ENCODE measurements at places on chromosomes 5 and 9.

DNA sequence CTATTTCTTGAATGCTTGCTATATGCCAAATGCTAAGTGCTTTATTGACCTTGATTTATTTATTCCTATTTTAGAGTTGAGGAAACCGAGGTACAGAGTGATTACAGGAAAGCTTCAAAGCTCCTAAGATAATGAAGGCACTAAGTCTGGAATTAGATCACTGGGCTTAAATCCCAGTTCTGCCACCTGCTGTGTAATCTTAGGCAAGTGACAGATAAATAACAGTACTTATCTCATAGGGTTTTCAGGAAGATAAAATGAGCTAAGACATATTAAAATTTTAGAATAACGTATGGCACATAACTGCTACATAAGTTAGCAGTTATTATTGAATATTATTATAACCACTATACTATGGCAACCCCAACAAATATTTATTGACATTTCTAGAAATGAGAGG, 843.8 kb downstream of the DTWD2 start:
- DNase-seq = no peak

DNA sequence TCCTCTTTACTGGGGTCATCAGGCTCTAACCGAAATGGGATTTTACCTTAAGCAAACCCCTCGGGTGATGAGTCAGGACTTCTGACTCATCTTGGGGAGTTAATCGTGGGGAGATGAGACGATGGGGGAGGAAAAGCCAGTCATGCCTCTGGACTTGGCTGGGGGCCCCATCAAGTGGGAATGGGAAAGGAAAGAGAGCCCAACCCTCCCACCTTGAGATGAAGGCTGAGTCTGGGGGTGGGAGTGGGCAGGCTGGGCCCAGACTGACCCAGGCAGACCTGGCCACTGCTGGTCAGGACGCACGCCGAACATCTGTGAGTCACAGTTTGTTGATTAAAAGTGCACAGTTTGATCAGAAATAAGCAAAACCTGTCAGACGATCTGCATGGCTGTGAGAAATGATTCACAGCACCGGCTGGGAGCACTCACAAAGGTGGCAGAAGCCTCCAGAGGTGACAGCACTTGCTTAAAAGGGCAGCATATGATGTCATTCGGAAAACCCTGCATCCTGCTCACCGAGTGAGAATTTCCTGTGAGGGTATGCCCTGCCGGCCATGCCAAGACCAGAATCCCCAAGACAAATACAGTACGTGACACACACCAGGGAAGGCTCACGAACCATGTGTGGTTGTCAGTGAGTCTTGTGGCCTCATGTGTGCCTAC, 50.0 kb upstream of the SLC25A51 start:
- no peak for DNase-seq

DNA sequence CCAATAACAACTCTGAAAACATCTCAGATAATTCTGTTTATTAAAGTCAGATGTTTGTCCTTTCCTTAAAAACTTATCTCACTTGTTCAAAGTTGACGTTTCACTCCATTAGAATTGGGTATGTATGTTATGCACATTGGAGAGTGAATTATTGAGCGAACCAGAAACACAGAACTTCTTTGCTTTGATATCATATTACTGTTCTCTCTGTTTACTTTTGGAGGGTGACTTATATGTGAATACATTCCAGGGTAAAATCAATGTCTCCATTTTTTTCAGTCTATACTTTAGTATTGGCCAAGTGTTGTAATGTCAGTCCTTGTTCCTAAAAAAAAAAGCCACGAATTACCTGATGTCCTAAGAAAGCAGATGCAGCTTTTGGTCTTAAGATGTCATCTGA, 307.4 kb downstream of the CSNK1G3 start:
- no peak for DNase-seq

GRCh38 chr5:58913406-58913990, 330.6 kb downstream of the RAB3C start:
- DNase-seq = no peak

DNA sequence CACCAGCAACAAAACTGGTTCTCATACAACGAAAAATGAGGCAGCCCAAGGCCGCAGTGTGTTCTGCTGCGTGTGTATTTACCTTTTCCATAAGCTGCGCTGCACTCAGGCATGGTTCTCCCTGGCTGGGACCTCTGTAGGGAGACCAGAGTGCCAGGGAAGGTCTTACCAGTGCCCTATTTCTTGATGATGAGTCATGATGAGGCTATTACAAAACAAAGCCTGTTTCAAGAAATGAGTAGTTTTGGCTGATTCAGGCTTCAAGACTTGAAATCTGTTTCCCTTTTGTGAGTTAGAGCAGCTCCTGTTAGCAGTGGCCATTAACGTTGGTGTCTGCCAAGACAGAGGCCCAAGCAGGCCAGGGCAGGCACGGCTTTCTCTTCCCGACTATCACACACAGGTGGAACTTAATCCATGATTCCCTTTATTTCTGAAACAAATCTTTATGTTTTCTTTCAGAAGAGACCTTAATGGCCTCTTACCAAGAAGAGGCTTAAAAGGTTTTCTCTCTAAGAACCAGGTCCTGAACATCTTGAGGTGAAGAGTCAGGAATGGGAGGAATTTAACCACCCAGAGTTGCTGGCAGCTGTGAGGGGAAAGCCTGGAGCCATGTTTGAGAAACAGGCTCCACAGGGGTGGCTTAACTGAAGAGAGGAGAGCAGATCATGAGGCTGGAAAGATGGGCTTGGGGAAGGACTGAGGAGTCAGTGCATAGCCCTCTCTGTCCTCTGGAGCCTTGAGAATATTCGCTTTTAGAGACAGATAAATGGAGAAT, 41.4 kb upstream of the TIFAB start:
- DNase-seq = no peak

GRCh38 chr9:114643001-114643400, 14.6 kb downstream of the TEX53 start:
- no peak for DNase-seq

GRCh38 chr5:131274326-131275063, 10.6 kb downstream of the CDC42SE2 start:
- no peak for DNase-seq

DNA sequence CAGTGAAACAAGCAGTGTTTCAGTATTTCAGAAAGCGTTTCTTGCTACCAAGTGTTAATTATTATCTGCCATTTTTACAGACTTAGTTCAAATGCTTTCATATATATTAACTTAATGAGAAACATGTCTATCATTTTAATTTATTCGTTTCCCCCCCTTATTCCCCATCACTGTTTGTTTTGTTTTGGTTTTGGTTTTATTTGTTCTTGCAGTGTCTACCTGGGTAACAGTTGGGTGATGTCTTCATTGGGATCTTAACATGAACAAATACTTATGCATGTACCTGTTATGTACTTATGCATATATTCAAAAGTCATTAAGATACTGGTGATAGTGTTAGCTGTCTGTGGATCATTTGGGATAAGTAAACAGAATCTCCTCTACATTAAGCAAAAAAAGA, 108.0 kb downstream of the CDC42SE2 start:
- DNase-seq = no peak

DNA sequence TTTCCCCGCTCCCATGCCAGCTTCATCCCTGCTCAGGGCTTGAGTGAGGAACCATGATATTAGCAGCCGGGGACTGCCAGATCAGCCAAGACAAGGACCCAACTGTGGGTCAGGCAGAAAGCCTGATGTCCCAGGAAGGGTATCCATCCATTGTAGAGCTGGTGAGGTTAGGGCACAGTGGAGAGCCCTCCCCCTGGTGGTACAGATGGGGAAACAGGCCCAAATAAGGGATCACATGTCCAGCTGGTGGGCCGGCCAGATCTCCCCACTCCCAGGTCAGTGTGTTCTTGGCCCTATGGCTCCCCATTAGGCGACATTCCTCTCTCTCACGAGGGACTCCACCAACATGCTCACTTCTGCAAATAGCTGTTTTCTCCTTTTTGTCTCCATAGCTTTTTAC, 9.0 kb downstream of the CDX1 start:
- DNase-seq = no peak

GRCh38 chr5:164799391-164799790, 1294.0 kb downstream of the MAT2B start:
- DNase-seq = no peak

DNA sequence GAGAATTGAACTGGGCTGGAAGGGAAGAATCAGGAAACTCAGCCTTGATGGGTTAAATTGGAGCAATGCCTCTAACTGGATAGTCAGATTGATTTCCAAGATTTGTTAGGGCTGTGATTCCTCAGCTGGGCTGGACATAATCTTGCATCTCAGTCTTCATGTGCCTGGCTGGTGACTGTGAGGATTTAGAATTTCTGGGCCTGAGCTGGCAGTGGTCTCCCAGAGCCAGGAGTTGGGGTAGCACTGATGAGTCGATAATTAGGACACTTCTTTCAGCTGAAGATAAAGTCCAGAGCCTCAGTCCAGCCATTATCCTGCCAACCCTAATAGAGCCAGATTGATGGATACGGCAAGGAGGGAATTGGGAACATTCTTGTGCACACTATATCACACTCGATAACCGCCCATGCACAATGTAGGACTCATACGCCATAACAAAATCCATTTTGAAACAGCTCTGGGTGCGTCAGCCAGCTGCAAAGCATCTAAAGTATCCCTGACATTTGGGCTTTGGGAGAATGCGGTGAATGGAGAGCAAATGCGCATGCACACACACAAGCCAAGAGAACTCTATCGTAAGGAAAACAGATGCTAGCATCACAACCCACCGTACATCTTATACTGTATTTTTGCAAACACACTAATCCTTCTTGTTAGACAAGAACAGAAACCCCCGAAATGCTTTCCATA, 405.1 kb upstream of the KLF4 start:
- DNase-seq = no peak

- DNase-seq = no peak
Measured at GRCh38 chr5:14143841-14144585, 871 bp downstream of the TRIO start.

DNA sequence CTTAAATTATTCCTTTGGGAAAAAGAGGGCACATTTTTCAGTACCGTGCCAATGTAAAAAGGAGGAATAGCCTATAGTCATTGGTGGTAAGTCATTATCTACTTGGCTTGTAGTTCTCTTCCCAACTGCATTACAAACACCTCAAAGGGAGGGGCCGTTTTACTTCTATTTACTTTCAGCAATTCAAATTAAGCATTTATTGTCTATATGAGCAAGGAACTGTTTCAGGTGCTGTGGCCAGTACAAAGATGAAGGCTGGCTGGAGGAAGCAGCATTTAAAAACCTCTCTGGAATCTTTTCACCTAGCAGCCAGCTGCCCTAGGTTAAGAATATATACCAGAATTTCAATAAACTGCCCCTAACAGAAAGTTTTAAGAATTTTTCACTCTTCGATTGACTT, 48.9 kb downstream of the SEMA6A start:
- DNase-seq = no peak

DNA sequence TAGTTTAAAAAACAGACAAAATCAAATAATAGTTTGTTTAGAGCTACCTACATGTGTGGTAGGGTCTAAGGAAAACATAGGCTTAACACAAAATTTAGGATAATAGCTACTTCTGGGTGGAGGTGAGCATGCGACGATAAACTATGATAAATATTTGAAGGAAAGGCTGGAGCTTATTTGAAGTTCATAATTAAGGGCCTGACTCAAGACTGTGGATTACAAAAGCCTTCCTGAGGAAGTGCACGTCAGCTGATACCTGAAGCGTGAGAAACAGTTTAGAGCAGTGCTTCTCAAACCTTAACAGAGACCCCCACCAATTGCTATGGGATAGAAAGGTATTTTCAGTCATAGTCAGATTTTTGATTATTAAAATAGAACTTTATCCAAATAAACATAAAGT, 20.4 kb upstream of the UBLCP1 start:
- no peak for DNase-seq

DNA sequence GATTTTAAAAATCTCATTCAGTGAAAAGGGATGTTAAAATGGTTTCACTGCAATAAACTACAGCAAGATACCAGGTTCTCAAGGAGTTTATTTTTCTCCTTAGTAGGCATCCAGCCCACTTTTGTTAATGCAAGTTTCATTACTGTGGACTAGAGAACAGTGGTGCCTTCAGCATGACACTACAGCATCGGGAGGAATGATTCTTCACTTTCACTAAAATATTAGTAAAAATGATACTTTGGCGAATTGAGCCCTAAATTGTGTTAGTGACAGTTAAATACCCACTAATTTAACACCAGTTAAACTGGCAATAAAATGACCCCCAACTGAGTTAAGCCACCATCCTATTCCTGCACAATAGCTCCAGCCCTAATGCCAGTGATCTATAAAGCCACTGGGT, 152.2 kb upstream of the MPDZ start:
- no peak for DNase-seq

DNA sequence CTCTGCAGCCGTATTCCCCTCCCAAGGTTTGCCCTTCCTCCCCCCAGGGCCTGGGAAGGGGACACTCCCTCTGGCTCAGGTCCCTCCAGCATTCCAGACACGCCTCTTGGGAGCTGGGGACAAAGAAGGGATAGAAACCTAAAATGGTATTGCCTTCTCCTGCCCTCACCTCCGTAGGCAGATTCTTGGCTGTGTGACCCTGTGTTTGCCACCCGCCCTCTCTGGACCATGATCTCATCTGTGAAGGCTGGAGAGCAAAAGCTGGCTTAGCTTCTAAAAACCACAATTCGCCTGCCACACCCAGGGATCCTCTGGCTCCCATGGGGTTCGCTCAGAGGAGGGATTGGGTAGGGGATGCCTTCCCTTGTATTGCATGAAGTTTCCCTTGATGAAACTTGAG, 7.7 kb downstream of the AQP3 start:
- no peak for DNase-seq

DNA sequence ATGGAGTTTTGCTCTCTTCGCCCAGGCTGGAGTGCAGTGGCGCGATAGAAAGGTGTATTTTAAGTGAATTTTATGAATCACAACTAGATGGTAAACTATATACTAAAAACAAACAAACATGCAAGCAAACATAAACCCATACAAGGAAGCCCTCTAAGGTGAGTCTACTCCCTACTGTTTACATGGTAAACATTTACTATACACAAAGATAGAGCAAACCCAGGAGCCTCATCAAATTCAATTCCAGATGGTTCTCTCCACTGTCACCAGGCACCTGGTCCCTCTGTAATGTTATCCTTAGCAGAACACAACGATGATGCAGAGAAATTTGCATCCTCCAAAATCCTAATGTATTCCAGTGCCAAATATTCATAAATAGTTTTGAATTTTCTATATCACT, 17.9 kb downstream of the ANKH start:
- DNase-seq = no peak

DNA sequence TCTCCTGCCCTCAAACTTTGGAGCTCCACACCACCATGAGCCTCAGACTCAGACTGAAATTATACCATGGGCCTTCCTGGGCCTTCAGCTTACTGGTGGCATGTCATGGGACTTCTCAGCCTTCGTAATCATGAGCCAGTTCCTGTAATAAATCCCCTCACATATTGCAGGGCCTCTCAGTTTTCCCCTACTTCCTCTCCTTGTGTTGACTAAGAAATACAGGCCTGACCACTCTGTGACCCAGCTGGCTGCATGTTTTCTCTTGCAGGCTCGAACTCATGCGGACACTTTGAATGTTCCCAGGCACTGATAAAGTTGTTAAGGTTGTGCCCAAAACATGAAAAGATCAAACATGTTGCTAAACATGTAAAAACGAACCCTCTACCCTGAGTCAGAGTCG, 26.2 kb upstream of the SHC3 start:
- DNase-seq = no peak

- DNase-seq = peak; percentile 55
Measured at GRCh38 chr5:178232124-178232919, at the start of gene PHYKPL. Gene PHYKPL (minus strand): TSS chr5:178232802. CDS start chr5:178232550, 252 bp downstream.

- DNase-seq = no peak
Measured at GRCh38 chr5:170348137-170348633, 41.0 kb downstream of the KCNMB1 start.

All from T-helper 17 cell (primary cell).